ENCODE measurements at places on chromosomes 12 and 14.

GRCh38 chr12:109760031-109760929 lies 46.7 kb downstream of the FAM222A start:
- no peak for DNase-seq

DNA sequence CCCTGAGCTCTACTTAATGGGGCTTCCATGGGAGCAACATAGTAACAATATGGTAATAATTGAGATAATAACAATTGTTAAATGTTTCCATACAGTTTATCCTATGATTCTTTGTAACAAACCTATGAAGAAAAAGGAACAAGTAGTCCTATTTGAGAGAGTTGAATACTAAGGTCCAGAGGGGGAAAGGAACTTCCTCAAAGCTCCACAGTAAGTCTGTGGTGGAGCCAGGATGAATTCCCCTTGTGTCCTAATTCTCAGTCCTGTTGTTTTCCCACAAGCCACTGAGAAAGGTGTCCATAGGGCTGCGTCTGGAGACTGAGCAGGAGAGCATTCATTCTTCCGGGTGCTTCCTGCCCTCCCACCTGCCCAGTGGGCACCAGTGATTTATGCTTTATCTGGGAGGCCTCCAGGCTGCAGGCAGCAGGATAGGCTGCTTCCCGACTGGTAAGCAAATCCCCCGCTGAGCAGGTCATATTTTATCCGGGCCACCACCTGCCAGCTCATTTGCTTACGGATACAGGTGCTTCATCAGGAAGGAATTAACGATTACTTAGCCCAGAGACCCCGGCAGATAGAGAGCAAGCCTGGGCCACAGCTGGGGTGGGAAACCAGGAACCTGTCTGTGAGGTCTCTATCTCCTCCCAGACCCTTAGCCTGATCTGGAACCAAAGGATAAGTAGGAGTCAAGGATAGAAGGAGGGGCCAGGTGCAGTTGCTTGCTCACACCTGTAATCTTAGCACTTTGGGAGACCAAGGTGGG lies 33.9 kb upstream of the FAM222A start:
- DNase-seq = no peak

GRCh38 chr14:48275301-48275700 lies 599.9 kb upstream of the MDGA2 start:
- no peak for DNase-seq

DNA sequence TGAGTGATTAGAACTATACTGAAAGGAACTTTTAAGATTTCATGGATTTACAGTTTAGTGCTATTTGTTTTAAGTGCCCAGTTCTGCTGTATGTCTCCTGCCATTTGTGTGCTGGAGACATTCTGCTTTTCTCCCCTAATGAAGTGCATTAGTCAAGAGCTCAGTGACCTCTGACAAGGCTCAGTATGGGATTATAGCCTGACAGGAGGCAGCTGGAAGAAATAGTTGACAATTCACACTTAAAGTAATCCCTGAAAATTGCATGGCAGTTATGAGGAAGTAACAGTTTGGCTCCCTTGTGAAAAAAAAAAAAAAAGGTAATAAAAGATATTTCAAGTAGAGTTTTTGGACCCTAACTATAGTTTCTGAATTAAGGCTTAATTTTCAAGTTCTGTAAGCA lies 70.3 kb downstream of the ALX1 start:
- DNase-seq = no peak

- DNase-seq = no peak
Measured at GRCh38 chr14:76884853-76885276, 58.7 kb downstream of the LRRC74A start.

GRCh38 chr14:50906326-50907065 lies 34.6 kb downstream of the ABHD12B start:
- DNase-seq = no peak
